OCI-LY7 (cell line): ENCODE measurements at places on chromosomes 13 and 19.
A peak's percentile ranks its signal among the peaks of the same experiment; 100 is the strongest.

GRCh38 chr13:109226631-109227030 lies 559.8 kb downstream of the IRS2 start:
- no peak for DNase-seq

- no peak for DNase-seq
Observed at GRCh38 chr19:17929056-17929455, 3.8 kb upstream of the CCDC124 start.

GRCh38 chr13:57825066-57825465 lies 193.5 kb downstream of the PCDH17 start:
- no peak for DNase-seq

GRCh38 chr19:34687348-34687747 lies 9.9 kb downstream of the ZNF302 start:
- DNase-seq, result no peak

GRCh38 chr13:103102482-103102881 lies 36.3 kb upstream of the SLC10A2 start:
- no peak for DNase-seq

GRCh38 chr13:38166116-38166515 lies 183.5 kb upstream of the UFM1 start:
- no peak for DNase-seq

DNA sequence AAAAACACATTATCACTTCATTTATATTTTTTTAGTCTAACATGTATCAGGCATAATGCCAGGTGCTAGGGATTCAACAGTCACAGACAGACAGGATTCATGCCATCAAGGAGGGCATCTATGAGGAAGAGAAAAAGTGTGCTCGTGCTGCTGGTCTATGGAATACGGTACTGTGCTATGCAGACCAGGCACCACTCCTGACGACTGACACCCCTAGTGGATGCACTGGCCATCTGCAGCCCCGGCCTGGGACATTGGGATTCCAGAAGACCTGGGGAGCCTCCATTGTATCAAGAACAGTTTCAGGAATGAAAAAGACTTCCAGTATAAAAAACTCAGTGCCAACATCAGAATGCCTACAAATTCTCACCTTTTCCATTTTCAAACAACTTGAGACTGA lies 94.0 kb downstream of the KLF12 start:
- DNase-seq, result peak; percentile 79

DNA sequence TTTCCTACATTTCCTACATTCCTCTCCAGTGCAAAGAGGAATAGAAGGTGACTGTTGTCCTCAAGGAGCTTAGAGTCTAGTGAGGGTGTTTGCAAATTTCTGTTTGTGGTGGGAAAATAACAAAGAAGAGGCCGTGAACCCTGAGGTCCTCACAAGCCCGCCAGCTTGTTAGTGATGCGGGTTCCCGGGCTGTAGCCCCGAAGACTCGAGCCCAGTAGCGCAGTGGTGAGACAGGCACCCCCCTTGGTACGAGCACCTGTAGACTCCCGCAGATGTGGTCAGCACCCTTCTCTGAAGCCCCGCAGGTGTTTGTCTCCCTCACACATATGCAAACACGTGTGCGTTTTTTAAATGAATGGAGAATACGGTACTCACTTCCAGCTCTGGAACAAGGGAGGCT lies 26.5 kb upstream of the SPACA7 start:
- DNase-seq, result no peak

DNA sequence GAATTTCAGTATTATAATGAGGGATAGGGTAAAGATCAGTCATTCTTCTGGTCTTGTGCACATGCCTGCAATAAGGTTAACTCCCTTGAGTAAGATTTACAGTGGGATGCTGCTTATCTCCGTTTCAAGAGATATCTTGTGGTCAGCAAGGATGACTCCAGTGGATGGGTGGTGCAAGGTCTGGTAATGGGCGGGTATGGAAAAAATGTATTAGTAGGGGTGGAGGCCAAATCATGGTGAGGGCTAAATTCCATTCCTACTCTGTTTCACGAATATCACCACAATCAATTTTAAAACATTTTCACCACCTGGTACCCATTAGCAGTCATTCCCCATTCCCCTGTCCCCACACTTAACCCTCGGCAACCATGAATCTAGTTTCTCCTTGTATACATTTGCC lies 40.6 kb downstream of the CCDC122 start:
- no peak for DNase-seq

DNA sequence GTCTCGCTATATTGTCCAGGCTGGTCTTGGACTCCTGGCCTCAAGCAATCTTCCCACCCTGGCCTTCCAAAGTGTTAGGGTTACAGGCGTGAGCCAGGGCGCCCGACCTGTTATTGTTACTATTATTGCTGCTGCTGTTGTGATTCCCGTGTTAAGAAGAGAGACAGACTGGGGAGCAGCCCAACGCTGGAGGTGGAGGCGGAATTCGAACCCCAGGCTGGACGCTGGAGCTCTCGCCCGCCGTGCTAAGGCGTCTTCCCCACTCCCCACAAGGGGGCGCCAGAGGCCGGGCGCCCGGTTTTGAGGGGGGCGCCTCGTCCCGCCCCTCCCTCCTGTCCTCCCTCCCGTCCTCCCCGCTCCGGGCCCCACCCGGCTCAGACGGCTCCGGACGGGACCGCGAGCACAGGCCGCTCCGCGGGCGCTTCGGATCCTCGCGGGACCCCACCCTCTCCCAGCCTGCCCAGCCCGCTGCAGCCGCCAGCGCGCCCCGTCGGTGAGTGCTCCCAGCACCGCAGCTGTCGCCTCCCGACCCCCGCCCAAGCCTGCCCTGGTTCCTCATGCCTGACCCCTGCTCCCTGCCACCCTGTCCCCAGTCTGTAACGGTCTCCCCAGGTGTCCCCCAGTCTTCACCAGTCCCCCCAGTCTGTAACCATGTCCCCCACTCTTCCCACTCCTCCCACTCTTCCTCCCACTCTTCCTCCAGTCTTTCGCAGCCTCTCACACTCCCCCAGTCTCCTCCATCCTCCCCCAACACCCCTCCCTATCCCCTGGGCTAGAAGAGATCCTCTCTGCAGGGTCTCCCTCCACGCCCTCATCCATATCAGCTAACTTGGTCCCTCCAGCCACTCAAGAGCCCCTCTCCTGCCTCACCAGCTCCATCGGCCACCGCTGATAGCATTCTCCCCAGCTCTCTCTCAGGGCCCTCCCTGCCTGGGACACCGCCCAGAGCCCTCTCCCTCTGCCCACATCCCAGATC lies at the start of gene EHD2:
Gene EHD2, plus strand, starts transcription at position 377 of the 976 bp plus-strand sequence. CDS start 3,191 bp downstream, outside the sequence.
- no peak for DNase-seq

GRCh38 chr19:34365463-34366401 lies 736 bp downstream of the GPI start:
- DNase-seq, result peak; percentile 36

DNA sequence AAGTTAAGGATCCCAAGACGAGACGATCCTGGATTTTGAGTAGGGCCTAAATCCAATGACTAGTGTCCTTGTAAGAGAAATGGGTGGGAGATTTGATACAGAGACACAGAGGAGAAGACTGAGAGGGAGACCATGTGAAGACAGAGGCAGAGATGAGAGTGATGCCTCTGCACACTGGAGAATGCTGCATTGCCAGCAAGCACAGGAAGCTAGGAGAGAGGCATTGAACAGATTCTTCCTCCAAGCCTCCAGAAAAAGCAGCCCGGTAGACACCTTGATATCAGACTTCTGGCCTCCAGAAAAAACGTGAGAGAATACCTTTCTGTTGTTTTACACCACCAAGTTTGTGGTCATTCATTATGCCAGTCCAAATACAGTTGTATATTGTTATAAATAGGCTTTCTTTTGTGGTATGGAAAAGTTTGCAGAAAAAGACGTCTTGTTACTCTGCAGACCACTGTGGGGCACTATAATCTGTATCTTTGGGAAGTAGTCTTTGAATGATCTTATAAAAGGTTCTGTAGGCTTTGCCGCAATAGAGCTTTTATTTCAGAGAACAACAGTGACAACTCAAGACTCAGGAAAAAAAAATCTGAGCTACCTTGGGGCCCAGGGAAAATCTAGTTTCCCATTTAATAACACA lies 17.9 kb upstream of the RFC3 start:
- DNase-seq, result peak; percentile 76

GRCh38 chr19:29576761-29577648 lies 29.1 kb upstream of the POP4 start:
- no peak for DNase-seq

GRCh38 chr19:18304458-18305310 lies 18.2 kb downstream of the LSM4 start:
- DNase-seq, result peak; percentile 83
